ENCODE measurements at places on chromosomes 1 and 21.

DNA sequence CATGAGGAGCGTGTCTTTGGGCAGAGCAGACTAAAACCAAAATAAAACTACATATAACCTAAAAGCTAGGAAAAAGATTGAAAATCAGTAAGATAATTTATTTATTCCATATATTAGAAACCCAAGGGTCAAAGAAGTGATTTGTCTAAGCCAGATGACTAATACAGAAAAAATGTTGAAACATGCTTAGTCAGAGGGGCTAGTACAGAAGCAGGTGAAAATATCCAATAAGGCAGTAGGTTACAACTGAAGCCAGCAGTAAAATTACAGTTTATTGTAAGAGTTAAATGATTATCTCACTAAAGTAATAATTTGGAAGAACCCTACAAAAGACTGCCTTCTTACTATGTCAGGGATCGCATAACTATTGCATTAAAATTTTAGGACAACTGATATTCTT, 1190.9 kb upstream of the PRMT6 start:
- DNase-seq: no peak

GRCh38 chr1:162404550-162405160, 7.3 kb downstream of the SH2D1B start:
- DNase-seq: no peak

DNA sequence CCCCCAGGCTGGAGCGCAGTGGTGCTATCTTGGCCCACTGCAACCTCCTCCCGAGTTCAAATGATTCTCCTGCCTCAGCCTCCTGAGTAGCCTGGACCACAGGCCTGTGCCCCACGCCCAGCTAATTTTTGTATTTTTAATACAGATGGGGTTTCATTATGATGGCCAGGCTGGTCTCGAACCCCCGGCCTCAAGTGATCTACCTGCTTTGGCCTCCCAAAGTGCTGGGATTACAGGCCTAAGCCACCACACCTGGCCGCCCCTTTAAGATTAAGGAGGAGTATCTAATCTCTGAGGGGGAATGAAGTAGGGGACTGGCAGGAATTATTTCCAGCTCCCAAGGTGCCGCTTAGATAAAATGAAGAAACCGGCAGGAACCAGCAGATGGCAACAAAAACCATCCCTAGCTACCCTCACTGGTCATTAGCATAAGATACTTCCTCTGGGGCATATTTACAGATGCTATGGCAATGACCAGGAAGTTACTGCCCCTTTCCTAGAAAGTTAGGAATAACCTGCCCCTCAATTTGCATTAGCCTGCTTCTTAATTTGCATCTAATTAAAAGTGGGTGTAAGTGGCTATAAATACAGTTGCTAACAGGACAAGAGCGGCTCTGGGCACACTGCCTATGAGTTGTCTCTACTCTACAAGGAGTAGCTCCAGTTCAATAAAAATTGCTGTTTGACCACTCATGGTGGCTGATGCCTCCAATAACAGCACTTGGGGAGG, 7.1 kb upstream of the NSUN4 start:
- no peak for DNase-seq

DNA sequence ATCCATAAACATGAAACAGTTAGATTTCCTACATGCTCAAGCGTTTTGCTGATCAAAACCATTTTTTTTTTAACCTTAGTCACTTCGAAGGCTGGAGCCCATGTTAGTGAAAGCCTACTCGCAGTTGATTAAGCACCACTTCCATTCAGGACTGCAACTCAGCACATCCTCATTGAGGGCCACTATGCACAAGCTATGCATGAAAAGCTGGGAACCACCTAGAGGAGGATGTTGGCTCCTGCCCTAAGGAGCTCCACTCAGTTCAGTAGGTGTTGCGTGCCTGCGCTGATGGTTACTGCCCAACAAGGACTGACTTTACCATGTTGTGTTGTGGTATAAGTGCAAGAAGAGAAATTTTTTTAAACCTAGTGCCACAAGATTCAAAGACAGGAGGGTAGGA, 181.4 kb upstream of the L1TD1 start:
- DNase-seq: no peak

DNA sequence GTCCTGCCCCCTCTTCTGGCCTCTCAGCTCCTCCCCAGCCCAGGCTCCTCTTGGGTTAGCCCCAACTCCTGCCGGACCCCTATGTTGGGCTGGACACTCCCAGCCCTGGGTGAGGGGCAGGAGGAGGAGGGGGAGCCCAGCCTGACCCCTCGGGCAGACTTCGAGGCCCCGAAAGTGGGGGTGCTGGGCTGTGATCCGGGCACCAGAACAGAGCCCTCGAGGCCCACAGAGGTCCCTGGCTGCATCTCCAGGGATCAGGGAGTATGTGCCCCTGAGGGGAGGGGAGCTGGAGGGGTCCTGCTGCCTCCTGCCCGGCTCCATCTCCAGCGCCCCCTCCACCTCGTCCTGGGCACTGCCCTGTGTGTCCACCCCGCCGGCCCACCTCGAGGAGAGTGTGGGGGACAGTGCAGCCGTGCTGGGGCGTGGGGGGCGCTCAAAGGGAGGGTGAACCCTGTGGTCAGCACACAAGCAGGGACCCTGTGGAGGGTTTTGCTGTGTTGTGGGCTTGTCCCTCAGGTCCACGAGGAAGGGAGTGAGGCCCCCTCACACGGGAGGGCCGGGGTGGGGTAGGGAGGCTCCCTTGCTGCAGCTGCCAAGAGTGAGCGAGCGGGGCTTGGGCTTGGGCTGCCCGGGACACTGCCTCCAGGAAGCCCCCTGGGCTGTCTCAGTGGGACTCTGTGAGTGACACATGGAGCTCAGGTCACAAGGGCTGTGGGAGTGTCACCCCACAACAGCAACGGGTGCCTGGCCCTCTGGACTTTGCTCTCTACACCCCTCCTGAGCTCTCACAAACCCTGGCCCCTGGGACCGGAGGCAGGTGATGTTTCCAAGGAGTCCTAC, 54.4 kb downstream of the COL18A1 start:
- no peak for DNase-seq
